ENCODE measurements at places on chromosomes 3 and 15.
A peak's percentile ranks its signal among the peaks of the same experiment; 100 is the strongest.

- DNase-seq = no peak
Observed at GRCh38 chr15:98774756-98775497, 126.6 kb downstream of the IGF1R start.

- no peak for DNase-seq
Observed at GRCh38 chr15:65412556-65412955, 10.2 kb downstream of the IGDCC4 start.

DNA sequence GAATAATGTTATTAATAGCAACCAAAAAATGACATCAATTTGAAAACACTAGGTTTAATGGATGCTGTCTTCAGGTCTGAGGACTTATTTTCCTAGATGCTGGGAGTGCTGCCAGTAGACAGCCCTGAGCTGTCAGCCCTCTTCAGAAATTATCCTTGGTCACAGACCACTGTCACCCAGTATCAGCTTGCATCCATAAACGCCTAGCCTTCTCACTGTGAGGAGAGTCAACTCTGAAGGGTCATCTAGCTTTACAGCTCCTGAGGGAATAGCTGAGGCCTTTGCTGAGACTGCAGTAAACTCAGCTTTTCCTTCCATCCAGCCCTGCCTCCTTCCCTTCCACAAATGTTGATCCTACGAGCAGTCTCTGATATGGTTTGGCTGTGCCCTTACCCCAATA lies 19.4 kb upstream of the MNS1 start:
- no peak for DNase-seq

GRCh38 chr15:66132251-66132816 lies 121.2 kb downstream of the MEGF11 start:
- no peak for DNase-seq

GRCh38 chr15:58423205-58423604 lies 8.6 kb upstream of the LIPC start:
- no peak for DNase-seq

DNA sequence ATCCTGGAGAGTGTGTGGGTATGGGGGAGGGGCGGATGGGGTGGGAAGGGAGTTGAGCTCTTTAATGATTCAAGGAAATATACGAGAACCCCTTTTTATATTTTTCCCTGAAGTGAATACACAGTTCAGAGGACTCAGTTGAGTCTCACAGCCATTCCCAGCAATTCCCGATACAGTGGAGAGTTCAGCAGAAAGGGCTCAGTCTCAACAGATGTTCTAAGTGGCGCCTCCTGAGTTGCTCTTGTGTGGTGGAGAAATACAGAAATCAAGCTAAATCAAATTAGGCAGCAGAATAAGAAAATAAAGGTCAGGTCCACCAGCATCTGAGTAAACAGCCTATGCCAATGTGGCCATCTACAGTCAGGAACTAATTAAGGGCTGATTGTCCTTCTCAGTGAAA lies 372.1 kb downstream of the NR2F2 start:
- no peak for DNase-seq

- DNase-seq = peak; percentile 43
Observed at GRCh38 chr3:42975456-42975855, 3.7 kb upstream of the GASK1A start.

DNA sequence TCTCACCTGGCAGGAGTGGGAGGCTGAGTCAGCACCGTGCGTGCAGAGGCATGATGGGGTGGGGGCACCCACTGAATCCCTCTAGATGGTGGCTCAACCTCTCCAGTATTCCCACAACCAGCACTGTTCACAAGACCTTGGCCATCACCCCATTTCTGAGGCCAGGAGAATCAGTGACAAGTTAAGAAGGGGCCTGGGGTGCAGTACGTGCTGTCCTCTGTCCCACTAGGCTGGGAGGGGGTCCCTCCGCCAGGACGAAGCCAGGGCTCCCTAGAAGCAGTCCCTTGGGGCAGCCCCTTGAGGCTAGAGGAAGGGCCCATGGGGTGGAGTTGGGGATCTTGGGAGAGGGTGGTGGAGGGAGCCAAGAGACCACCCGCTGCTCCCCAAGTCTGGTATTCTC lies 4.8 kb downstream of the MYL3 start:
- DNase-seq = no peak
